ENCODE measurements at places on chromosomes 11 and 22. TPM values are rescaled to one million over a fixed set of nuclear protein-coding genes. Genes with fewer than 3 reads are reported as not detected.

NAALAD2 gene
- total RNA-seq: not detected

CRYBB2 gene
- not detected for total RNA-seq

UBQLNL gene
- 0.12 TPM for total RNA-seq

OR51I1 gene
- not detected for total RNA-seq

EMID1 gene
- total RNA-seq: not detected

MYRF gene
- 0.83 TPM for total RNA-seq

IRAG1 gene
- not detected for total RNA-seq

SH3BP1 gene
- total RNA-seq: 183 TPM

KIRREL3 gene
- total RNA-seq: not detected

CCDC73 gene
- not detected for total RNA-seq

SIDT2 gene
- total RNA-seq: 31.8 TPM

MOGAT2 gene
- total RNA-seq: not detected

SLC7A4 gene
- not detected for total RNA-seq

ASCL3 gene
- total RNA-seq: not detected

TYR gene
- not detected for total RNA-seq

OR51F2 gene
- total RNA-seq: not detected

DGAT2 gene
- 8.0 TPM for total RNA-seq

PAK1 gene
- 57.1 TPM for total RNA-seq

MUC2 gene
- not detected for total RNA-seq

DEUP1 gene
- not detected for total RNA-seq

CYP2D6 gene
- 7.0 TPM for total RNA-seq

CCDC15 gene
- total RNA-seq: 4.2 TPM

HEPHL1 gene
- not detected for total RNA-seq

SERPIND1 gene
- not detected for total RNA-seq

ANO1 gene
- not detected for total RNA-seq

ZNRF3 gene
- 0.64 TPM for total RNA-seq

CDPF1 gene
- 9.9 TPM for total RNA-seq

HPS5 gene
- 21.8 TPM for total RNA-seq

TOMT gene
- total RNA-seq: not detected

DNAJB7 gene
- total RNA-seq: not detected

ACRV1 gene
- not detected for total RNA-seq

RASGRP2 gene
- 192 TPM for total RNA-seq

All from T-helper 1 cell treated with Interleukin-12 subunit alpha and Interleukin-12 subunit beta and Interleukin-4 antibody, amounts not matched to agents 30 ng/mL and 1 ng/mL, for 36 hours (primary cell).